ENCODE measurements at places on chromosomes 16 and 17.
A peak's percentile ranks its signal among the peaks of the same experiment; 100 is the strongest.

GRCh38 chr17:7710301-7710700 is 5.3 kb downstream of the EFNB3 start:
- no peak for DNase-seq

DNA sequence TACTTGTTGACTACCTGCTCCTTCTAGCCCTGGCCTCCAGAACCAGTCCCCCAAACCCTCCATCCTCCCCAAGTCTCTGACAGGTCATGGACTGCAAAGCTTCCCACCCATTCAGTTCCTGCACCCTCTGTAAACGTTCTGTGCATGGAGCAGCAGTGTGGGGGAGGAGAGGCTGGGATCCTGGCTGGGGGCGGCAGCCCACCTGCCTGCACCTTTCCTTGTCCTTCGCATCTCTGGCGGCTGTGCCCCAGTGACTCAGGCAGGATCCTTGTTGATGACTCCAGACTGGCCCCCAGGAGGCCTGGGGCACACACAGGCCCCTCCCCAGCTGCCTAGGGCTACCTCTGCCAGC is 1.6 kb upstream of the PKMYT1 start:
- DNase-seq = no peak

- DNase-seq = no peak
Measured at GRCh38 chr17:80816241-80817103, 175.2 kb upstream of the CHMP6 start.

DNA sequence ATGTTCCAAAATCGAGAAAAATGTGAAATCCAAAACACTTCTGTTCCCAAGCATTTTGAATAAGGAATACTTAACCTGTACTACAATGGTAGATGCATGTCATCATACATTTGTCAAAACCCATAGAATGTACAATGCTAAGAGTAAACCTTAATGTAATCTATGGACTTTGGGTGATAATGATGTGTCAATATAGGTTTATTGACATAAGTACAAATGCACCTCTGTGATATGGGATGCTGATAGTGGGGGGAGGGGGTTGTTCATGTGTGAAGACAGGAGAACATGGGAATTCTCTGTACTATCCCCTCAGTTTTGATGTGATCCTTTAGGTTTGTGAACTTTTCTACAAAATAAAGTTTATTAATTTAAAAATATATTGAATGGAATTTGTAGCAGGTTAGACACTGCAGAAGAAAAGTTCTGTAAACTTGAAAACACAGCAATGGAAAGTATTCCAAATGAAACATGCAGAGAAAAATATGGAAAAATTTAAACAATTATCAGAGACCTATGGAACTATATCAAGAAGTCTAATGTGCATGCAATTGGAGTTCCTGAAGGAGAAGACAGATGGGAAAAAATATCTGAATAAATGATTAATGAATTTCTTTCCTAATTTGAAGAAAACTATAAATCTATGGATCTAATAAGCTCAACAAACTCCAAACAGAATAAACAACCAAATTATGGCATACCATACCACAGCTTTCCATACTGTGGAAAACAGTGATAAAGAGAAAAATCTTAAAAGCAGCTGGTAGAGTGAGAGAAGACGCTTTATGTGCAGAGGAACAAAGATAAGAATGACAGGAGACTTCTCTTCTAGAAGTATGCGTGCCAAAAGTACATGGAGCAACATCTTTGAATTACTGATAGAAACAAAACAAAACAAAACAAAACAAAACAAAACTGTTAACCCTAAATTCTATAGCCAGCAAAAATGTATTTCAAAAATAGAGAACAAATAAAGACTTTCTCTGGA is 34.7 kb upstream of the MSI2 start:
- DNase-seq = no peak

- no peak for DNase-seq
Measured at GRCh38 chr17:32517982-32518381, 31.2 kb downstream of the CDK5R1 start.

DNA sequence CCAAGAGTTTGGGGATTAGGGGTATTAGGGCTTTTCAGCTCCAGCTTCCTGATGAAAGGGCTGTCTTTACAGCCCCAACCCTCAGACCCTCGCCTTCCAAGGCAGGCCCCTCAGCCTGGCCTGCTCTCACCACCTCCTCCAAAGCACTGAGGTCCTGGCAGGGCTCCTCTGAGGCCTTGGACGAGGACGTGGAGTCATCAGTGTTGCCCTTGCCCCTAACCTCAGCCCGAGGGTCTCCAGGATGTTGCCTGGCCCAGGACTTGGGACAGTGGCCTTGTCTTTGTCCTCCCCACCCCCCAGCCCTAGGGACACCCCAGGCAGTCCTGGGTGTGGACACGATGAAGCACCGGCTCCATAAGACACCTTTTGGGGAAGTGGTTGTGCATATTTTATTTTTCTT is 28.2 kb downstream of the B9D1 start:
- DNase-seq = no peak

- DNase-seq = no peak
Measured at GRCh38 chr17:47252209-47252608, 1.4 kb upstream of the ITGB3 start.

- no peak for DNase-seq
Measured at GRCh38 chr16:69431948-69432468, 7.6 kb downstream of the CYB5B start.

- no peak for DNase-seq
Measured at GRCh38 chr17:82844796-82845162, 5.0 kb upstream of the ZNF750 start.

DNA sequence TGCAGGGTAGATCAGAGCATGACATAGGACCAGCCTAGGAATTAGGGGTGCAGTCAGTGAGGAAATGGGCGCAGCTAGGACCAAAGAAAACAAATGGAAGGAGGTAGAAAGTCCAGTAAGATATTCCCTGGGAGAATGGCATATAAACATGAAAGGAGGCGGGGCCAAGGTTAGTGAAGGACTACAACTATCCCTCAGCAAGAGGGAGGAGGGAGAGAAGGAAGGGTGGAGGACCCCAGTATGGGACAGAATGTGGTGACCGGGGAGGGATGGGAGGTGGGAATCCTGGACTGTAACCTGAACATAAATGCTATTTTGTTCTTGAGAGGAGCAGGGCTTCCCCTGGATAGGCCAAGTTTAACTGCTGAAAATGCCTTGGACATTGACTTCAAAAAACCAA is 22.8 kb downstream of the ITGB3 start:
- DNase-seq = no peak

GRCh38 chr17:58575511-58575910 is 61.1 kb upstream of the MTMR4 start:
- no peak for DNase-seq

DNA sequence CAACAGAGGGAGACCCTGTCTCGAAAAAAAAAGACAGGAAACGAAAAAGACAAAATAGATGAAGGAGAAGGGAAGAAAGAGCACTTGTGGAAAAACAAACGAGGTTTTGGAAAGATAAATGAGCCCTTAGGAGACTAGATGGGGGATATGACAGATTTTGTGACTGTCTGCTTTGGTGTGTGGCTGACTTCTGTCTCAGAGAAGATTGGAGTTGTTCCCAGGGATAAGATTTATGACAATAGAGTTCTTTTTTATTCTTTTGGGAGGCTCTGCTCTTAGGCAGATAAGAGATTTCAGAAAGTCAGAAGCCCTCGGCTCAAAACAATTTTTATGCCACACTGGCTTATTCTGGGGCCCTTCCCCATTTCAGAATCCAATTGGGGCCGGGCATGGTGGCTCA is 73.9 kb upstream of the ATF7IP2 start:
- DNase-seq = no peak

- DNase-seq = no peak
Measured at GRCh38 chr16:65608455-65608854, 486.6 kb upstream of the CDH11 start.

- no peak for DNase-seq
Measured at GRCh38 chr16:50354629-50355456, 13.9 kb downstream of the BRD7 start.

DNA sequence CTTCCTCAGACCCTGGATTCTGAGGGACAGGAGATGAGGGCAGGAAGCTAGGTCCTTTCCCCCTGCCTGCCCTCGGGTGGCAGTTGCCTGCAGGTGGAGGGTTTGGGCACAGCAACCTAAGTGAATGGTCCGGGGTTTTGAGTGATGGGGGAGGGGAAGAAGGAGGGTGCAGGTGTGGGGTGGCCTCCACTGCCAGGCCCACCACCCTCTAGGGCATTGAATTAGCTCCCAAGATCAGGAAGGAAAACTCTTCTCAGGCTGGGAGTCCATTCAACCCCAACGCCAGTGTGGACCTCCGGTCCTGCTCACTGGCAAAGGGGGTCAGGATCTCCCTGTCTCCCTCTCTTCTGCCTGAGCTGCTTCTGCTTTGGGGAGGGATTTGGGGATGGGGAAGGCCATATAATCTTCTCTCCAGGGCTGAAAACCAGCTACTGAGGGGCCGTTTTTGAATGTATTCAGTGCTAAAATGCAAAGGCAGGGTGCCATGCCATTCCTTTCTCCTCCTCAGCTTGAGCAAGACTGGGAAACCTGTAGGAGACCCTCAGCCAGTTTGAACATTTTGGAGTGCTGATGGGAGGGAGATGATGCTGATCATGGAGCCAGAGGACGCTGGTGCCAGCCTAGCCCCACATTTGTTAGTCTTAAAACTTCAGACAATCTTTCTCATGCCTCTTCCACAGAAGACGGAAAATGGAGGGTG is 18.8 kb downstream of the GRB7 start:
- no peak for DNase-seq

GRCh38 chr16:16033208-16033717 is 83.8 kb downstream of the ABCC1 start:
- peak; percentile 54 for DNase-seq

DNA sequence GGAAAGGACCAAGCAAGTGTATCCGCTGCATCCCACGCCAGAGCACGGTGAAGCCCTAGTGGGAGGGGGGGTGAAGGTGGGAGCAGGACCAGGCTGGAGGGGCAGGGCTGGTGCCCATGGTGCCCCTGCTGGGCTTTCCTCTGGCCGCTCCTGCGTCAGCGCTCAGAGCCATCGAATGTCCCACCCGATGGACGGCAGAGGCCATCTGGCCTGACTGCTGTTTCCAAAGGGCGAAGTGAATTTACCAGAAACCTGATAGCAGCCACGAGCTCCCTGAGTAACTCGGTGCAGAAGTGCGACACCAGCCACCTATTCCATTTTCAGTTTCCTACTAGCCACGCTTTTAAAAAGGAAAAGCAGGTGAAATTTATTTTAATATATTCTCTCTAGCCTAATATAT is 203.6 kb upstream of the CIBAR2 start:
- DNase-seq = no peak

GRCh38 chr17:81863123-81863675 is 2.9 kb upstream of the P4HB start:
- no peak for DNase-seq
